Fibroblast of mammary gland (primary cell): ENCODE measurements at places on chromosomes 4 and X.

- DNase-seq = no peak
Measured at GRCh38 chr4:172900900-172901299, 267.7 kb upstream of the GALNT7 start.

DNA sequence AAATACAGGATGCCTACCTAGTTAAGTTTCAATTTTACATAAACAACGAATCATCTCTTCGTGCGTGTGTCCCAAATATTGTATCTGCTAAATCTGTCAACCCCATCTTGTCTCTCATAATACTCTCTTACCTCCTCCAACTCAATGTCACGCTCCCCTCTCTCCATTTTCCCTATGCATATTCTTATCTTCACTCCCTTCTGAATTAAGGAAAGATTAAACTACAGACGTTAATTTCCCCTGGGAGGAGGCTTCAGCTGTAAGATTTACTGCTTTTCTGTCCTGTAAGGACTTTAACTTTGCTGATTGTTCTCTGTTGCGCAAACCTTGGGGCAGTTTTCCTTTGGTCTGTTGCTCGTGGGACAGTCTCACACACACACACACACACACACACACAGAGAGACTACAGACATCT, 455 bp upstream of the ABCB7 start:
- peak; percentile 58 for DNase-seq

GRCh38 chrX:145825896-145826295, 8.3 kb downstream of the SLITRK2 start:
- DNase-seq = peak; percentile 14

- DNase-seq = no peak
Measured at GRCh38 chrX:40705658-40706312, 29.6 kb downstream of the MED14 start.

GRCh38 chr4:86938771-86939520, 4.1 kb downstream of the AFF1 start:
- DNase-seq = peak; percentile 26

- DNase-seq = no peak
Measured at GRCh38 chr4:108087293-108087967, 81.3 kb downstream of the LEF1 start.

DNA sequence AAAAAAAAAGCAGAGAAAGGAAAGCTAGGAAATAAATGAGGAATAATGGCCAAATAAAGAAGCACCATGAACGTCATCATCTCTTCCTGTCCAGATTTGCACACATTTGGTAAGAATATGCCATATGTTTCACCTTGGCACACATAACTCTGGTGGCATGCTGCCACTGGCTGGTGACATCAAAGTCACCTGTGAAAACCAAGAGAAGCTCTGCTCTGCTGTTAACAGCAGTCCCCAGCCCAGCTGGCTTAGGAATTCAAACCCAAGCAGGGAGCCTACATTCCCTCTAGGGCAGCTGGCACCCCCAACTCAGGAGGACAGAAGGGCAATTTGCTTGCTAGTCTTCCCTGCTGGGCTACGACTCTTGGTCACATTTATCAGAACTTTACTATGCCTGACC, 77.6 kb downstream of the RASL11B start:
- DNase-seq = no peak

- DNase-seq = no peak
Measured at GRCh38 chr4:174401471-174402130, 117.9 kb downstream of the CEP44 start.

GRCh38 chrX:28854637-28855036, 267.4 kb downstream of the IL1RAPL1 start:
- no peak for DNase-seq

GRCh38 chr4:23602720-23603119, 287.1 kb downstream of the PPARGC1A start:
- no peak for DNase-seq
